Activated CD4-positive, alpha-beta T cell treated with anti-CD3 and anti-CD28 coated beads for 24 hours (primary cell): ENCODE measurements at places on chromosomes 16 and 17.

DNA sequence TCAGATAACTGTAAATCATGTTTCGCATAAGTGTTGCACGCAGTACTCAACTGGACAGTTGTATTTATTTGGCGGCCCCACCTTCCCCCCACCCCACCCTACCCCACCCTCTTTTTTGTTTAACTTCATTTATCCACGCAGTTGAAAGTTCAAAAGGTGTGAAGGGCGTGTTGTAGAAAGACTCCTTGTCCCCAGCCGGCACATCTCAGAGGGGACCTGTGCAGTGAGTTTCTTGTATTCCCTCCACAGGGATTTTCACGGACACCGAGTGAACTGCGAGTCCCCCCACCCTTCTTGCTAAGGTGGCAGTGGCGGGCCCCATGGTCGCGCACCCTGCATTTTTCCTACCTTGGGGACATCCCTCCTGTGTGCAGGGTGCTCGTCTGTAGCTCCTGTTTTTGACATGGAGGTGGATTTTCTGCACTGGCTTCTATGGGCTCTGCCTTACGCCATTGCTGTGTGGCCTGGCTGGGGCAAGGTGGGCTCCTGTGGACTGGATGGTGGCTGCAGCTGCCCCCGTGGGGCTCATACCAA lies 36.2 kb downstream of the ADCY7 start:
- DNase-seq = no peak

GRCh38 chr16:2527071-2527783 lies 4.0 kb downstream of the CEMP1 start:
- DNase-seq = no peak

DNA sequence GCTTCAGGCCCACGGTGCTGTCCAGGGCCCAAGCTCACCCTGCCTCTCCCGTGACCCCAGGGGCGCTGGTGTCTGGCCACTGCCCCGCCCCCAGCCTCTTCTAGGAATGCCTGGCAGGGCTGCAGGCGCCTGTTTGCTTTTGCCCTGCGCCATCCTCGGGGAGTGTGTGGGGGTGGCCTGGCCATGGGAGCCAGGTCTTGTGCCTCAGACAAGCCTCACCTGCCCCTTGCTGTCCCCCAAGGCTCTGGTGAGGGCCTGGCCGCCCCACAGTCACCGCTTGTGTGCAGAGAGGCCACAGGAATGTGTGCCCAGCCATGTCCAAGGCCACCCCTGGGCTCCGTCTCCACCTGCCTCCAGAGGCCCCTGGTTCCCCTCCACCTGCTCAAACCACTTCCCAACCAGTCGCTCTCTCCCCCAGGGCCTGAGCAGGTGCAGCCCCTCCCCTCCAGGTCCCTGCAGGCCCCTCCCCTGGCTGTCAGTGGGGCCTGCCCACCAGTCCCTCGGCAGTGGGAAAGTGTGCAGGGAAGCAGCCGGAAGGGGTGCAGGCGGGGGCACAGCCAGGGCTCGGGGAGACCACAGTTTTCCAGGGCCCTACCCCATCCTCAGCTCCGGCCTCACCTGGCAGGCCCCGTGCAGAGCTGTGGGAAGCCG lies 841 bp upstream of the IGFALS start:
- DNase-seq = no peak

- DNase-seq = no peak
Measured at GRCh38 chr16:23859713-23860269, 24.0 kb downstream of the PRKCB start.

DNA sequence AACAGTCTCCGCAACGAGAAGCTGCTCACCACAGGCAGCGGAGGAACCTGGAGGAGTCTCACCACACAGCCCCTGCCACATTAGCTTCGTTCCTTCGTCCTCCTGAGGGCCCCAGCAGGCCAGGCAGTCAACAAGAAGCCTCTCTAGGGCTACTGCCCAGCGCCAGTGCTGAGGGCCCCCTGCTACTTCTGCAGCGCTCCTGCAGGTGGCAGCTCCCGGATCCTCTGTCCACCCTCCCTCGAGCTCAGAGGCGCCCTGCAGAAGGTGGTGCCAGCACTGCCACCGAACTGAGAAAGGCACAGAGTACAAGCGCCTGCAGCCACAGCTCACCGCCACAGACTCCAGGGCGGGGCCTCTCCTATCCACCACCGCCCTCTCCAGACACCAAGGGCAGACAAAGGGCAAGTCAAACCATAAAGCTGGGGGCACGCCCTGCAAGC lies 27.3 kb downstream of the KDM8 start:
- peak; percentile 35 for DNase-seq

- no peak for DNase-seq
Measured at GRCh38 chr16:78240459-78241222, 141.2 kb downstream of the WWOX start.
